ENCODE measurements at places on chromosomes 12 and 14.

- no peak for DNase-seq
Measured at GRCh38 chr12:51471111-51471864, 46.7 kb downstream of the SLC4A8 start.

GRCh38 chr14:61177279-61178225 is 103.6 kb downstream of the TMEM30B start:
- DNase-seq, result no peak

GRCh38 chr12:108234158-108234557 is 105.0 kb downstream of the CMKLR1 start:
- DNase-seq, result no peak

- DNase-seq, result no peak
Measured at GRCh38 chr12:120861074-120861795, 42.9 kb downstream of the SPPL3 start.

DNA sequence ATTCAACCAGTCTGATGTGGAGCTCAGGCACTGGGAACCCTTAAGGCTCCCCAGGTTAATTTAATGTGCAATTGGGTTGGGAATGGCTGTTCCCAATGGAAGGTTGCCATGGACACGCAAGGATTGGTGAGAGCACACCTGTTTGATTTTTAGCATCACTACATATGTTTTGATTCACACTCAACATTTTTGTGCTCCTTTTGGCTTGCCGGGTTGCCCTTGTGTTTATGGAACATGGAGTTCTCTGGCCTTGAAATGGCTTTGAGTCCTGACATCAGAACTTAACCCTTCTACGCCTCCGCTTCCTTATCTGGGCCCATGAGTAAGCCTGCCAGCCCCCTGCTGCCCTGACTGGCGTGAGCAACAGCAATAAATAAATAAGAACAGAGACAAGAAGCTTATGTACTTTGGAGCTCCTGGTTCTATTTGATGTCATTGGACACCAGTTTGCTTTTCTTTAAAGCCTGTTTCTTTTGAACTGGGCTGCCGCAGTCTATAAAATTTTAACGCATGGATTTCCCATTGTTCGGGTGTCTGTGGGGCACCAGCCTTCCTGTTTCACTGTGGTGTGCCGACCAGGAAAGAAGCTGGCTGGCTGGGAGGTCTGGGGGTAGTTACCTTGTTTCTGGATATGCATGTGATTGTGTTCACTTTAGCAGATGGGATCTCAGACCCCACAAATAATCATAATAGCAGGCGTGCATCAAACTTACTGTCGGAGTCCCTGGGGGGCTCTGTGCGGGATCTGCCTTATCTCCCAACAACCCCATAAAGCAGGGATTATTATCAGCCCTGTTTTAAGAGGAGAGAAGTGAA is 27.8 kb downstream of the TBX3 start:
- DNase-seq, result no peak

GRCh38 chr14:93150227-93151208 is 34.2 kb downstream of the MOAP1 start:
- no peak for DNase-seq

GRCh38 chr12:54393743-54394142 is 9.2 kb upstream of the ZNF385A start:
- DNase-seq, result no peak

DNA sequence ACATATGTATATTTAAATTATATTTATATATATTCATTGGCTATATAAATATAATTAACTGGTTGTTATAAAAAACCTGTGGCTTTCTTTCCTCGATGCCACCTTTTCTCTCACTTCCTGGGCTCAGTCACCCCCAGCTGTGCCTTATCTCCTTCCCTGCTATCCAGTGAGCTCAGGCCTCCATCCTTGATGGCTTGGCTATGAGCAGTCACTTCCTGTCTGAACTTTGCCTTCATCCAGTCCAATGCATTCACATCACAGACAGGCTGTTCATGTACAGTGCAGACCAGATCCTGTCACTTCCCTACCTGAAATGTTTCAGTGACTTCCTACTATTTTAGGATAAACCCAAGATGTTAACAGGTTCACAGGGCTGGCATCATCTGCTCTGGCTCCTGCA is 115.3 kb upstream of the PRB2 start:
- DNase-seq, result no peak

GRCh38 chr12:82627799-82628198 is 58.9 kb upstream of the TMTC2 start:
- no peak for DNase-seq

GRCh38 chr12:64915242-64915641 is 90.8 kb downstream of the TBC1D30 start:
- DNase-seq, result no peak
